Astrocyte of the spinal cord (primary cell): ENCODE measurements at places on chromosomes 12 and 14.

DNA sequence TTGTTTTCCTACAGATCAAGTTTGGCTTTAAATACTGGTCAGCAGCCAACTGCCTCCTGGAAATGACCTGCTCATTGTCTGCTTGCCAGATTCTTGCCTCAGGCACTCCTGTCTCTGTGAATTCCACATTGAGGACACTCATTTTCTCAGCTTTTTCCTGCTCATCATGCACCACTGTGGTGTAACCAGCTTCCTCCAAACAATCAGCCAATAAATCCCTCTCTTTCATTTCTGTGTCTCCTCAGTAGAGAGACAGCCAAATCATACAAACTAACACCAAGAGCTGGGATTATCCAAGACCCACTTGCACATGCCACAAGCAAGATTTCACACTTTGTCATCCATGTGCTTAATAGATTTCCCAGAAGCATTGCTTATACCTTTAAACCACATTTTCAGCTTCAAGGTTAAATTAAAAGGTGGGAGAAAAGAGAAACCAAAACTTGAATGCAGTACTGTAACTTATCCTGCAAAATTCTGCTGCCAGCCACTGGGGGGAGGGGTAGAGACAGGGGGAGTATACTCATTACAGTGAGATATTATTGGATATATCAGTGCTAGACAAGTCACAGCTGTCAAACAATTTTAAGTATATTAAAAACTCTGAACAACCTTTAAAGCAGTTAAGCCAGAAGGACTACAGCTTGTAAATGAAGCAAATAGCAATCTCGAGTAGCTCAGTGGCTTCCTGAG lies 105.0 kb downstream of the PPP2R5E start:
- peak; percentile 94 for DNase-seq

GRCh38 chr14:51059032-51059431 lies 35.9 kb downstream of the TRIM9 start:
- DNase-seq: no peak

DNA sequence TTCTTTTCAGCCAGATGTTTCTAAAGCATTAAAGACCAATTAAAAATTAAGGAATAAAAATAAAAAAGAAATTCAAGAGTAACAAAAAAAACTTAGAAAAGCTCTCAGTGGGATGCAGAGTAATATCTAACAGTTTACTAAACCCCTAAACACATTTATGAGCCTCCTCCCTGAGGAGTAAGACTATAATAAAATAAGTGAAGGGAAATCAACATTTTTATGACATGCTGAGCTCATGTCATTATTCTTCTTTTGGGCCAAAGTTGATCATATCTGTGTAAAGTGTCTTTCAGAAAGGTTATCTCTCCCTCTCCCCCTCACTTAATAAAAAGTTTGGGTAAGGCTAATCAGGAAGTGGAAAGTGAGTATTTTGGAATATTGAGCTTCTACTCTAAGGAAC lies 122.1 kb downstream of the MYRFL start:
- DNase-seq: no peak

DNA sequence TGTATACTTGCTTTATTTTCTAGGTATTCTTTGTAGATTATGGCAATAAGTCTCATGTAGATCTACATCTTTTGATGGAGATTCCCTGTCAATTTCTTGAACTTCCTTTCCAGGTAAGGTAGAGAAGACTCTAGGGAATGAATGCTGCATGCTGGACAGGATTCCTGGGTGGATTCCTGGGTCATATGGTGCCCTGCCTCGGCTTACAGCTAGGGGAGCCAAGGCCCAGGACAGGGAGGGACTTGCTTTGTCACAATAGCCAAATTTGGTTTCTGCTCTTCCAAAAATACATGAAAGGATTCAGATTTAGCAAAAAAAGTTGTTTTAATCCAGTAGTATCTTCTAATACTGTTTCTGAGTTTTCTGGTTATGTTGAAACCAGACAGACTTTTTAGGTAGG lies 59.5 kb upstream of the ASPG start:
- no peak for DNase-seq

- DNase-seq: peak; percentile 13
Measured at GRCh38 chr12:130872179-130873096, 572 bp downstream of the RAN start.

DNA sequence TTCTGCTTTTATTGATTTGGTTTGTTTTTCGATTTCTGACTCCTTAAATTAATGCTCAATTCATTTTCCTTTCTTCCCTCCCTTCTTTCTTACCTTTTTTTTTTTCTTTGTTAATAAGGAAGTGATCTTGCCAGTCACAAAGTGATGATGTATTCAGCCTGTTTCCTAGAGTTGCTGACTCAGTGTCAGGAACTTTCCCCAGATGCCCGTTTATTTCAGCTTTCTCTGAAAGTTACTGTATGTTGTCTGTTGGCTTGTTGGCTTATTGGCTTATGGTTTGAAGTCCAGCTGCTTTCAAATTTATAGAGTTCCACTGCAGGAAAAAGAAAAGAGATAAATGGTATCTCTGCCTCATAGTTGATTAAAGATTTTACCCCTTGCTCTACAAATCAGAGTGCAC lies 12.4 kb upstream of the SLC6A15 start:
- DNase-seq: peak; percentile 31

GRCh38 chr14:69398818-69399210 lies 322 bp downstream of the SLC39A9 start:
- no peak for DNase-seq

DNA sequence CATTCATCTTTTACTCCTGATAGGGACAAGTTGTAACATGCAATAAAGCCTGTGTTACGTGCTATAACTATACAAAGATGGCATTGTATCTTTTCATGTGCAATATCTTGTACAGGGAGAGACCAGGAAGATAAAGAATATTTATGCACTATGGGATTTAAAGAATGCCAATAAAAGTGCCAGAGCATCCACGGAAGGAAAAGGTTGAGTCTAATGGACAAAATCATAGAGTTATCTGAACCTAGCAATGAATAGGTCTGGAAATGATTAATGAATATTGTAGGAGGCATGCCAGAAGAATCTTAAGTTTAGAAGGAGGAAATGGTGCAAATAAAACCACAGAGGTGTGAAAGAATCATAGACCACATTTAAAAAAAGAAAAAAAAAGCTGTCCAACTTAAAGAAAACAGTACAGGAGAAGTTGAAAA lies 263.9 kb downstream of the KCNC2 start:
- no peak for DNase-seq

GRCh38 chr12:83690465-83690864 lies 1003.8 kb downstream of the TMTC2 start:
- no peak for DNase-seq
